Cortex of kidney (tissue), 1 donor: ENCODE measurements at places on chromosomes 11 and 22.

- DNase-seq: no peak
Measured at GRCh38 chr11:119919656-119920055, 190.7 kb upstream of the NECTIN1 start.

- no peak for DNase-seq
Measured at GRCh38 chr11:119892311-119892808, 163.4 kb upstream of the NECTIN1 start.

GRCh38 chr11:62611705-62612365 lies 740 bp downstream of the EML3 start:
- DNase-seq: no peak

GRCh38 chr11:67562963-67563704 lies 20.5 kb upstream of the GSTP1 start:
- no peak for DNase-seq

DNA sequence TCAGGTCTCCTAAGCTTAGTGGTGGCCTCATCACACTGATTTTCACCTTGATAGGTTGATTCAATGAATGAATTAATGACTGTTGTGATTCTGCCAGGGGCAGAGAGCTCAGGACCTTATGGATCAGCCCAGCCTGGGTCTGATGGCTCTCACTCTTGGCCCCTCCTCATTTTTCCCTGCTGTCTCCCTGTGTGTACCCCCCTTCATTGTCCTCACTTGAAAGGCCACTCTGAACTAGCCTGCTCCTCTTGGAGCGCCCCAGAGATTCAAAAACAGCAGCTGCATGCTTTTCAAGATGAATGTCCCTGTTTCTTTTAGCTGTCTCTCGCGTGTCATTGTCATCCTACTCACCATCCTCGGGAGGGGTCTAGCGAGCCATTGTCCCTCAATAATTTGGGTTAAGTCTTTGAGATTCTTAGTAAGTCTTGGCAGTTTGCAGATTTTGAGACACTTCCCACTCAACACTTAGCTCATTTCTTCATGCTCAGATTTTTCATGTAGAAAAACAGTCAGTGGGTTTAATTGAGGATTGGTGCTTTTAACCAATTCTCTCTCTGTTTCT lies 42.5 kb upstream of the MICAL2 start:
- DNase-seq: no peak

- no peak for DNase-seq
Measured at GRCh38 chr11:88521399-88521798, 183.9 kb upstream of the CTSC start.

GRCh38 chr11:116466801-116467200 lies 306.0 kb downstream of the BUD13 start:
- DNase-seq: no peak

DNA sequence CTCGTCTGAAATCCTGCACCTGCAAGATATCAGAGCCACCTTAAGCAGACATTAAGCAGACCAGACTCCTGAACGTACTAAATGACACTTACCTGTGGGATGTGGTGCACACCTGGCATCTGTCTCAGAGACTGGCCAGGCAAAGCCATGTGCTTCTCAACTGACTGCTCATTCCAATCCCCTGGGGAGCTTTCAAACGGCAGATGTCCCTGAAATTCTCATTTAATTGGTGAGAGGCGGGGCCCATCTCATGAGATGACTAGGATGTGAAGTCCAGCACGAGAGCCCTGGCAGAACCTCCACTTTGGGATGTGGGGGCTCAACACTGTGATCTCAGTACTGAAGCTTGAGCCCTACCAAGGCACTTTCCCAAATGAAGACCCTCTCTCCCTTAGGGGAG lies 84.9 kb upstream of the HMGXB4 start:
- DNase-seq: no peak

DNA sequence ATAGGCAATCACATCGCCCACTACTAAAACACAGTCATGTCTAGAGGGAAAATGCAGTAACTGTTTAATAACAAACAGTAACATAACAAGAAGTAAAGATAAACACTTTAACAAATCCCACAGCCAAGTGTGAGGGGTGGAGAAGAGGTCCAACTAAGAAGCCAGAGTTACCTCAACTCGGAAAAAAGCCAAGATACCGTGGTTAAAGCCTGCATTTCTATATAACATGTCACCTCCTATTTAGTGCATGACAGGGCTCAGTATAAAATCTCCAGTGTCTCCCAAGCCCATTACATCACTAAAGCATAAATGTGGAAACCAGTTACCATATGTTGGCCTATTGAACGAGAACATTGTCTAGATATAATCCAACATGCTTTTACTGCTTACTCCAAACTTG lies 281.7 kb downstream of the LRRC4C start:
- no peak for DNase-seq

DNA sequence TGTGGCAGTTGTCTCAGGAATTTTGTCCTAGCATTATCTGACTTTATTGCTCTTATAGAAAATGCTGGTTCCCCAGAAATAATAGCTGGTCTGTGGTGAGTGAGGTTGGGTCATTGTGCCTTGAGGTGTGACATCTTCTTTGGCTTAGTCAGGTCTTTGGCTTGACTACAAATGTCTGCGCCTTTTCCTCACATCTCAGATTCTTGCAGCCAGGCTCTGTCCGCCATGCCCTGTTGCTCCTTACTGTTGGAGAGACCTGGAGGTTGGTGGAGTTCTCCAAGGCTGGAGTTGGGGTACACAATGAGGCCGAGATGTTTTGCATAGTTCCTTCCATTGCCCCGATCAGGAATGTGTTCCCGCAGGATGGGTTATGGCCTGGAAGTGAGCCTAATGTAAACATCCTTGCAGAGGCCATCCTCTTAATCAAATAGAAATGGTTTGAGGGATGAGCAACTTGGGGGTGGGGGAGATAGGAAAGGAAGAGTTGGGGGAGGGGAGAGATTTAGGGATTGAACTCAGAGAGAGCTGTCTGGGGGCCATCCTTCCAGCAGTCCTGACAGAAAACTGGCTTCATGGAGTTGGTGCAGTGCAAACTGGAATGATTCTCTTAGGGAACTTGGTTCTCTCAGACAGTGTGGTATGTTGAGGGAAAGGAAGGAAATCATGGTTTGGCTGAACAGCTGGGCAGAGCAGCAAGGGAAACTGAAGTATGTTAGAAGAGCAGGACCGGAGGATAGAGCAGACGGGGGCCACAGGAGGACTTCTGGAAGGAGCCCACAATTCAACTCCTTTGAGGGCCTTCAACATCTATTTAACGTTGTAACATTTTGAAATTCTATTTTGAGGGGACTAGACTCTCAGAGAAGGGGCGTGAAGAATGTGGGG lies 49.9 kb downstream of the ZBTB16 start:
- no peak for DNase-seq

DNA sequence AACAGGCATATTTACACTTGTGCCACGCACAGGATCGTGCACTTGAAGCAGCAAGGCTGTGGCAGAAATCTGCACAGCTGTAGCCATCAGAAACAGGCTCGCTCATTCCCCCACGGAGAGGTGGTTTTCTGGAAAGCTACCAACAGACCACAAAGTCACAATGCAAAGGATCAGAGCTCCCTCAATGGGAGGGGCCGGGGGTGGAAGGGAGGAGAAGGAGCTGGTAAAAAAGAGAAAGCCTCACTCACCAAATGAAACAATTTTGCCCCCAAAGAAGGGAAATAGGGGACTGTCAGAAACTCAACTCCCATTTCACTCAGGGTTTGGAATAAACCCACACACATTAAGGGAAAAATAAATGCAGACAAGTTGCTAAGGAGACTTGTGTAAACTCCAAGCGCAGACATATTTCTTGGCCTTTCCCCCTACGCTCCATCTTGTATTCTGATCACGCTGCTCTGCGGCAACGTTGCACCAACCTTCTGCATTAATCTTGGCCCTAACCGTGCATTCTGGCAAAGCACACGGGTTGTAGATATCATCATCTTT lies 43.2 kb upstream of the BLID start:
- no peak for DNase-seq

- DNase-seq: no peak
Measured at GRCh38 chr22:20646415-20646814, 127.5 kb upstream of the SERPIND1 start.

DNA sequence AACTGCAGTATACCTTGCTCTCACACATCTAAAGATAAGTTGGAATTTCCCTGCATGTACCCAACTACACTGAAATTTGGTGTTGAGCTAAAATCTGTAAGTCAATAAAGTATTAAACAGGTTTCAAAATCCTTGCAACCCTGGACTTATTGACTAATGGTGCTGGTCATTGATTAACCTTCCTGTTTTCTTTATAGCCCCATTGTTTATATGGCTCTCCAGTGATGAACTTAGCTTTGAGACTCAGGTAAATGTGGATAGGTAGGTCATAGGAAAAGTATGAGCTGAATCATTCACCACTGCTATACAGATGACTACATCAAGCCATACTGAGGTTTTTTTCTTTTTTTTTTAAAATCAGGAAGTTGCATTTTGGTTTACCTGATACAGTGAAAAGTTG lies 132.7 kb downstream of the FAT3 start:
- DNase-seq: no peak

DNA sequence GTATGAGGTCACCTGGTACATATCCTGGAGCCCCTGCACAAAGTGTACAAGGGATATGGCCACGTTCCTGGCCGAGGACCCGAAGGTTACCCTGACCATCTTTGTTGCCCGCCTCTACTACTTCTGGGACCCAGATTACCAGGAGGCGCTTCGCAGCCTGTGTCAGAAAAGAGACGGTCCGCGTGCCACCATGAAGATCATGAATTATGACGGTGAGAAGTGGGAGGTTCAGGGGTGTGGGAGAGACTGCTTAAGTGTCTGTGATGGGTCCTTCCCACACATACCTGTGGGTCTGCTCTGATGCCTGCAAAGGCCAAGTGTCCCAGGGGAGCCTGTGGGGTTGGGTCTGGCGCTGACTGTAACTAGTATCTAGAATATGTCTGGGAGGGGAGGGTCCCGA lies 3.9 kb downstream of the APOBEC3G start:
- no peak for DNase-seq

DNA sequence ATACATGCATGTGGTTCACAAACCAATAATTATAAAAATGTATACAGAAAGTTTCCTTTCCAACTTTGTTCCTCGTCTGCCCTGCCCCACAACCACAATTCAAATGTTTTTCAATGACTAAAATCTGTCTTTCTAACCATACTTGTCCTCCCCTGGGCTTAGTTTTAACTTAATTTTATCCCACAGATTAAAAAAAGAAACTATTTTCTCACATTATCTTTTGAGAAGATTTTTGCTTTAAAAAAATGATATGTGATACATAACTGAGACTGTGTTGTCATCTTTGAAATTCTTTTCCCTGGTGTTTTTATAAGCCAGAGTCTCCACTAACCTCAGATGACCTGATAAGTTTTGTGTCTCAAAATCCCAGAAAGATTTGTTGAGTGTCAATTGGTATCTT lies 79.0 kb downstream of the FDX1 start:
- DNase-seq: no peak

DNA sequence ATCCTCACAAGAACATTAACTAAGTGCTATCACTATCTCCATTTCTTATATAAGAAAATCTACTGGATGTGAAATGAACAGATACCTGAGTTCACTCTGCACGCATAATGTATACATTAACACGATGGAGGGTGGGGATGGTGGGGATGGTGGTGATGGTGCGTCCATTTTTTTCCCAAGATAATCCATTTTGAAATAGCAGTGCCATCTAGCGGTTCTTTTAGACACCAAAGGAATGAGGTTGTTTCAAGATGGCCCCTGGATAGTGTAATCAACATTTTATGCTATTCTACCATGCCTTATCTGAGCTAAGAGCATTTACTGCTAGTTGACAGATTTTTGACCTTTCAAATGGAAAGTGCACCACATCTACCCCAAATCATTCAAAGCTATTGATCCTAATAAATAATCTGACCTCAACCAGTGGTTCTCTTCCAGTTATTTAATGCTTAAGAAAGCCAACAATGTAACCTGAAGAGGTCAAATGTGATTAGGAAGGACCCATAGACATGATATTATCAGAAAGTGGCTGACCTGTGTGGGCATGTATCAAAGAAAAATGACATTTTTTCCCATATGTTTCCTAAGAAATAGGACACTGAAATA lies 714.7 kb upstream of the TENM4 start:
- no peak for DNase-seq

DNA sequence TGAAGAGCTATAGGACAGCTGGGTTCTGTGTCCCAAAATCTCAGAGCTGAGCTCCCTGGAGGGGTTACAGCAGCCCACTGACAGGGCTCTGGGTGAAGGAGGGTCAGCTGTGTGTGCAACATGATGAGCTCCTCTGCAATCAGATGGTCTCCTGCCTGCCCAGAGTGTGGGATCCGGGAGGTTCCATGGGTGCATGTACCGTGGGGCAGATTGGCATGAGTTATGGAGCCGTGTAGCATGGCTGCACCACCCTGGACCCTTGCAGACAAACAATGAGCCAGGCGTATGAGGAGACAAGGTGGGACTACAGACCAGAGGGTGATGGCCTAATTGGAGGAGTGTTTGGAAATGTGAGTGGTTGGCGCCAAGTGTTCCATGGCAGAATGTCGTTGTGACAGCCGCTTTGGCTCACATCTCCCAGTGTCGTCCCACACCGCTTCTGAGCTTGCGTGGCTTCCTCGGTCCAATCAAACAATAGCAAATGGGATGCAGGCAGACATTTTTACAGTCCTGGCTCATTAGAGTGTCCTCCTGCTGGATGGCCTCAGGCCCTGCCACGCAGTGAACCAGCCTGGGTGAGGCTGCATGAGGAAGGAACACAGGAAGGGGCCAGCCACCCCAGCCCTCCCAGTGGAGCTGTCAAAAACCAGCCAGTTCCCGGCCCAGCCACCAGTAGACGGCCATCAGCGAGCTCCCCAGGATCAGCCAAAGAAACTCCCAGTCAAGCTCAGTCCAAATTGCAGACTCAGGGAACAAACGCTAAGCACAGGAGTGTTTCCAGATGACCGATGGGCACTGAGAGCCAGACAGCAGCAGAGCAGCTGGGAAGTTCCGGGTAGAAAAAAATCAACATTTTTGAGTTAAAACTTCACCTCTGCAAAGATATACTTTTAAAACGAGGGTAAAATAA lies 1066.9 kb downstream of the BRD1 start:
- DNase-seq: no peak

GRCh38 chr11:69301455-69302401 lies 7.8 kb downstream of the MYEOV start:
- DNase-seq: no peak

GRCh38 chr11:2744166-2744565 lies 44.4 kb upstream of the KCNQ1OT1 start:
- no peak for DNase-seq

- no peak for DNase-seq
Measured at GRCh38 chr11:34890812-34891211, 25.4 kb downstream of the APIP start.

DNA sequence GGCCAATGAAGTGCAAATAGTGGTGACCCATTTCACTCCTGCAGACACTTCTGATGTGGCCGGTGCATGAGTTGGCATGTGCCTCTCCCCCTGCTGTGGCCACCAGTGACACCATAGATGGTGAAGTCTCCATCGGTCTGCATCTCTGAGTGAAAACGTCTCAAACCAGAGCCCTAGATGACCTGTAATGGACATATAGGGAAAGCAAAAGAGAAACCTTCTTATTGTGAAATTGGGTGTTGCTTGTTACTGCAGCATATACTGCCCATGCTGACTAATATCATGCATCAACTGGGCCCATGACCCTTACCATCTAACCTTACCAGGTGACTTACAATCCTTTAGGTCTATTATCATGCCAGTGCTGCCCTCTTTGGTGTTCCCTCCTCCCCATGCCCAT lies 11.7 kb upstream of the VPS37C start:
- no peak for DNase-seq
